Activated CD4-positive, CD25-positive, alpha-beta regulatory T cell treated with anti-CD3 and anti-CD28 coated beads, Interleukin-2, amount 50 U/mL, for 24 hours (primary cell): ENCODE measurements at places on chromosomes 11 and 22.

DNA sequence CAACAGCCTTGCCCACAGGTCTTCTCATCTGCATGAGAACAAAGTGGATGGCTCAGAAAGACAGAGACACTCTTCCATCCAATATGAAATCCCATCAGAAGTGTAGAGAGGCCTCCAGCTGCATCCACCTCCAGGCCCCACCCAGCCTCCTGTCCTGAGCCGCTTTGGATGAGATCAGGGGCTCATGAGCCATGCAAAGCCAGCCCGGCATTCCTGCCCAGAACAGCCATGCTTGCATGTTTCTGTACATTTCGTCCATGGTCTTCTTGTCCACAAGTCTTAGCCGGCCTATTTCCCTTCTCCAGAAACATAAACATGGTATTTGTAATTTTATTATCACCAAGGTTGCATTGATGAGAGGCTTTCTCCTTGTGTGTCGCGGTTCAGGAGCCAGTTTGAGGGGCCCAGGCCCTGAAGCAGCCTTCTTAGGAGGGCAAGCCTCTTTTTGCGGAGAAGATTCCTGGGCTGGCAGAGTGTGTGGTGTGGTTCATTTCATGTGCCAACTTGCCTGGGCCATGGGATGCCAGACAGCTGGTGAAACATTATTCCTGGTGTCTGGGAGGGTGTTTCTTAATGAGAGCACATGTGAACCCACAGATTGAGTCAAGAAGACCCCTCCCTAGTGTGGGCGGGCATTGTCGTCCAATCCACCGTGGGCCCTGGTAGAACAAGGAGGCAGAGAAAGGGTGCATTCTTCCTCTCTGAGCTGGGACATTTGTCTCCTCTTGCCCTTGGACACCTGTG, 928.9 kb downstream of the TBC1D22A start:
- ATAC-seq: no peak

- ATAC-seq: no peak
These were observed 11.1 kb downstream of the CCKBR start for GRCh38 chr11:6270584-6271246.

DNA sequence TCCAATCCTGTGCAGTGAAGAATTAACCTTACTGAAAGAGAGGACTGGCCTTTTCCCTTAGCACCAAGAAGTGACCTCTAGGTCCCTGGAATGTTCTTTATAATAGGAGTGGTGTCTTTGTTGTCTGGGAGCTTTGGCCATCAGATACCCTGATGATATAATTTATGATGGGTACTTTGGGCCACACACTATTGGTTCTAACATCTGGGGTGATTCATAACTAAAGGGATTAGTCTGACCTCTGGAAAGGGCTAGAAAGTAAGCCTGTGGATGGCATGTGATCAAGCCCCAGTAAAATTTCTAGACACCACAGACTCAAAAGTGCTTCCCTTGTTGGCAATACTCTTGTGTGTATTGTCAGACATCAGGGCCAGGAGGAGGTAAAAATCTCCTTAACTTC, 891.2 kb downstream of the KCNA4 start:
- no peak for ATAC-seq

DNA sequence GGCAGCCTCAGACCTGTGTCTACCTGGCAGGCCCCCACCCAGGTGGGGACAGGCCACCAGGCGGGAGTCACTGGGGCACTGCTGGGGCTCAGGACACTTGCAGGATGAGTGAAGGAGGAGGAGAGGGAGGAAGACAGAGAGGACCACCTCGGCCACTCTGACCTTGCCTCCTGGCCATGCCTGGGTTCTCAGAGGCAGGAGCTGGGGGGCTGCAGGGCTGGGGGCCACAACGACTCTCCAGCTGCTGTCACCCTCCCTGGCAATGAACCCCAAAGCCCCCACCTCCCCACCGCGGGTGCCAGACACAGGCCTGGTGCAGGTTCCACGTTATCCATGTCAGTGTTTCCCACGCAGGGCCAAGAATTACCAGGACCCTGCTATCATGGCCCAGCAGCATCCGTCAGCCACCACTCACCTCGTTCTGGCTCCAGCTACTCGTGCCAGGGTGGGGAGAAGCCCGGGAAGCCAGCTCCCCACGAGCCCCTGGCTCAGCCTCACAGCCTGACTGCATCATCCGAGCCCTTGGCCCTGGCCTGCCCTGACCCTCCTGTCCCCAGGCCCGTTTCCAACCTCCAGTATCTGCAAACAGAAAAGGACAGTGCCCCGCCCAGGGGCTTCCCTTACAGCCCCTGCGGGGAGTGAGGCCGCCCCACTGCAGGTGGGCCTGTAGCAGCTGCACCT, 62.4 kb downstream of the BRD1 start:
- no peak for ATAC-seq

- ATAC-seq: no peak
These were observed 9.5 kb downstream of the IRF7 start for GRCh38 chr11:606245-606644.

DNA sequence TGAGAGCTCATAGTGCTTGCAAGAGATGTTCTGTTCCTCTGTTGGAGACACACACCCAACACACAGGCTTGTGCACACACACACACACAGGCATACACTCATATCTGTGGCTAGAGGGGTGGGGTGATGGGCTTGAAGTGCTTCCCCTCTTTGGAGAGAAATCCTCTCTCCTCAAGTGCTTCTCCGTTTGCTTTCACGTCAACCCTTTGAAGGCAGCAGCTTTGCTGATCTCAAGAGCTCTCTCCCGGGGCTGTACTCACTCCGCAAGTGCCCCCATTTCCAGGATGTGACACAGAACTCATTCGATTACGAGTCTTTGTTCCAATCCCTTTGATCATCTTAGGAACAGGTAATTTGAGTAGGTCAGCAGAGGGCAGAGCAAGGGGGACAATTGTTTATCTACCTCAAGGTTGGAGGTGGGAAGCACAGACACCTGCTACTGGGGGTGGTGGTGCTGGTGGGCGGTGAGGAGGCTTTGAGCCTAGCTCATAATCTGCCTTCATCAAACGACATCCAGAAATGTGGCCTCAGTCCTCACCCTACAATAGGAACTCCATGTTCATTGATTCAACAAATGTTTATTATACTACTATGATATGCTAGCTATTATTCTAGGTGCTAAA, 529.8 kb upstream of the CADM1 start:
- no peak for ATAC-seq

GRCh38 chr11:69934861-69935494, 115.8 kb upstream of the FGF3 start:
- ATAC-seq: no peak

- ATAC-seq: no peak
These were observed 53.4 kb upstream of the PARVG start for GRCh38 chr22:44127356-44127755.

- ATAC-seq: no peak
These were observed 101.6 kb upstream of the B3GAT1 start for GRCh38 chr11:134513585-134514120.

- ATAC-seq: no peak
These were observed 31.8 kb downstream of the GNAZ start for GRCh38 chr22:23102002-23102655.

GRCh38 chr22:40594924-40595323, 41.6 kb downstream of the MRTFA start:
- ATAC-seq: no peak

- no peak for ATAC-seq
These were observed 3.3 kb downstream of the SEC14L4 start for GRCh38 chr22:30502153-30502552.

DNA sequence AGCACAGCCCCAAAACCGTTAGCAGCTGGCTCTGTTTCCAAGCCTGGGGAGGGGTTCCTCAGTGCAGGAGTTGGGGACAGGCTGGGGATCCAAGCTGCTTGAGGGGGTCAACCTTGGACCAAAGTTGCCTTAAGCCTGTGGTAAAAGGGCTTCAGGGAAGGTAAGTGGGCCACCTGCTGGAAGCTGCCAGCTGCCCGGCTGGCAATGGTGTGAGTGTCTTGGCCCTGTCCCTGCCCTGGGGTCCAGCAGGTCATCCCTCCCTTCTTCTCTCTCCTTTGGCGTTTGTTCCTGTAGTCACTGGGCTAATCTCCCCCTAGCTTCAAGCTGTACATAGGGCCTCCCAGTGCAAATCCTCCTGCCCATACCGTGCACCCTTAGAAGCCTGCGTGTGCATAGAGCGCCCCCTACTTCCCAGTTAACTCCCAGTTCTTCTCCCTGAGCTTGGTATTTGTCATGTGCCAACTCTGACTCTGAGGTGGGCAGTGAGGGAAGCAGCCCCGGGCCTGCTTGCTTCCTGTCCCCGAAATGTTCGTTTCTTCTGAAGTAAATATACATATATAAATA, 4.4 kb downstream of the TMEM258 start:
- no peak for ATAC-seq

DNA sequence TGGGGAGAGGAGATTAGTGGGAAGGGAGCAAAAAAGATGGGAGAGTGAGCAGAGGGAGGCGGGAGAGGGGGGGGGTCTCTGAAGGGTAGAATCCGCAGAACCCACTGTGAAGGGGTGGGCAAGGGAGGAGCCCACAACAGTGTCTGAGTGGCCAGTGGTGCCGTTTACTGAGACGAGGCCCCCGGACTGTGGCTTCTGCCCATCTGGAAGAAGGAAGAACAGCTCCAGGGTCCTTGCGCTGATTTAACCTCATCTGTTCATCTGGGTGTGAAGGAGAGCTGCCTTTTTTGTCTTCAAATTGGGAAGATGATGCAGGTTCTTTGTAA, 45.7 kb upstream of the ANO1 start:
- ATAC-seq: no peak

DNA sequence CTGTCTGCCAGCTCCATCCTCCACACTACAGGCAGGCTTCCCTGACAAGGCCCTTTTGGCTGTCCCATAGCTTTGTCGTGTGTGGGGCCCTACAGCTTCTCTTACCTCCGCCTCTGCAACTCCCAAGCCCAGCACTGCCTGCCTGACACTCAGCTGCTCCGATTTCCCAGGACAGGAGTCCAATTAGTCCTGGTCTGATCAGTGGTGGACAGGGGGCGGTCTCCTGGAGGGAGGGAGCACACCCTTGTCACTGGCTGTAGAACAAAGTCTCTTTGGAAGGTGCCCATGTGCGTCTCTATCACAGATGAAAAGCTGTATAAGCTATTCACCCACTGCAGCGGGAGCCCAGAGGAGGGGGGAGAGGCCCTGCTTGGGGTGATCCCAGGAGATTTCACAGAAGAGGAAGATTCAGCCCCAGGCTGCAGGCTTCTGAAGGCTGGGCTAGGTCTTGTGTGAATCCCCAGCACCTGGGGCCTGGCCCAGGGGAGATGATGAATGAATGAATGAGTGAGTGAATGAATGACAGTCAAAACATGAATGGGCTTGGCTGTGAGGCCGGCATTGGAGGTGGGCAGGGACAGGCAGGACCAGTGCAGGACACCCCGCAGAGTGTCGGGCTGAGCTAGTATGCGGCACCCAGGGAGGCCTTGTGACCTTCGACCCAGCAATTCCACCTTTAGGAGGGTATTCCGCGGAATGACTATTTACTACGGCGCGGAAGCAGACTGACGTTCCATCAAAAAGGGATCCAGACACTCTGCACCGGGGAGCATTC, 142.4 kb downstream of the CACNA1I start:
- ATAC-seq: no peak

GRCh38 chr11:70088735-70089250, 10.7 kb downstream of the ANO1 start:
- ATAC-seq: no peak

GRCh38 chr11:7320306-7320705, 68.6 kb downstream of the SYT9 start:
- no peak for ATAC-seq

DNA sequence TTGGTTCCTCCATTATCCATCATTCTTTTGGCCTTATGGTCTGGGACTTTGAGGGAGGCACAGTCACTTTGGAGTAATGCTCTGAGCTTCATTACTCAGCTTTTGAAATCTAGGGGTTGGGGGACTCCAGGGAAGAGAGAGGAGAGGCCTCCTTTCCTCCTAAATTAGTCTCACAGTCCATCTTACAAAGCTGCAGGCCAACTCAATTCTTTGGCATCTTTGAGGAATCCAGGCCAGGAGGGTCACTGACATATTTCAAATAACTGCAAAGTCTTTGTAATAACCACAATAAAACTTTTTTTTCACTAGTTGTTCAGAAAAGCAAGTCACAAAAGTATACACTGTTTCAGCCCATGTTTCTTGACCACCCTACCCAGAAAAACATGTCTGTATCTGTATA, 73.3 kb upstream of the FAR1 start:
- no peak for ATAC-seq

GRCh38 chr11:62445314-62445740, 26.5 kb downstream of the SCGB1A1 start:
- no peak for ATAC-seq

GRCh38 chr11:2718817-2719438, 19.1 kb upstream of the KCNQ1OT1 start:
- no peak for ATAC-seq

- no peak for ATAC-seq
These were observed 1106.8 kb downstream of the BRD1 start for GRCh38 chr22:48720662-48721394.

DNA sequence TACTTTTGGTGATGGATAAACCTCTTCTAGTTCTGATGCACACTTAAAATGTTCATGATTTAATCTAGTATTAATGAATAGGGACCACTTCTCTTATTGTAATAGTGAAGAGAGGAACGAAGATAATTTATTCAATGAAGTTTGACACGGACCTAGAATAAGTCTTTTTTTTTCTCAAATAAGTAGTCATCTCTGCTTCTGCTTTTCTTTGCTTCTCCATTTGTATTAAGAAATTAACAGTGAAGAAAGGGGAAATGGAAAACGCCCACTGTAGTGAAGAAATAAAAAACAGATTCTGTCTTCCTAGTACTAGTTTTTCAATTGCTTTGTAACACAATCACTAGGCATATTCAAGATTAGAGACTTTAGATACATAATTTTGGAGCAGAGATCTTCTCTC, 73.0 kb downstream of the CD44 start:
- ATAC-seq: no peak

DNA sequence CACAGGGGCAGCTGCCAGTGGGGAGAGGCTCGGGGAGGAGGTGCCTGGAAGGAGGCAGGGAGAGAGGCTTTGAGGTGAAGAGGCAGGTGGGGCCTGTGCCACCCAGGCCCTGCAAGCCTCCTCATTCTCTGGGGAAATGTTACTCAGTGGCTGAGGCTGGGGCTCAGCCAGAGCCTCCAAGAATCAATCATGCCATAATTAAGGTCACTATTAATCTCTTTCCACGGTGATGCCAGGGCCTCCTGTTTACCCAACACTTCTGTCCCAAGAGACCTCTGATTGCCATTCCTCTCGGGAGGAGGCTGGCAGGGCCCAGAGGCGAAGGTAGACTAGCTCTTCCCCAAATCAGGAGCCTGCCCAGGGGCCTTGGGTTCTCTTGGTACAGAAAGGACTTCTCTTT, 38.4 kb downstream of the GDPD5 start:
- no peak for ATAC-seq

- no peak for ATAC-seq
These were observed 22.7 kb upstream of the ADORA2A start for GRCh38 chr22:24404561-24405275.

- no peak for ATAC-seq
These were observed 524 bp downstream of the MTMR2 start for GRCh38 chr11:95923439-95923727.
